ENCODE measurements at places on chromosomes 3 and 15.

DNA sequence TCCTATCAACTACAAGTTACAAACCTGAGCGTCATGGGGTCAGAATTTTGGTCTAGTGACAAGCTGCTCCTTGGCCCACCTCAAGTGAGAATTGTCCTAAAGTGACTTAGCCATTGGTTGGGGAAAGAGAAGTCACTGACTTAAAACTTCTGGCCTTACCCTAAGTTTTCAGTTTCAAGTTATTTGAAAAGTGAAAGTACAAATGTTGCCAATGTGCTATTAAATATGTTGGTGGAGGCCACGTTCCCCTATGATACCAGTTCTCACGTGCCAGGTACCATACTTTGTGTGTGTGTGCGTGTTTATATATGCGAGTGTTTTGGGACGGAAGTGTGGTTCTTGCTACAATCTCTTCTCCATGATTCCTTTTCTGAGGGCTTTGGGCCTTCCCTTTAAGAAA lies 22.6 kb upstream of the RASGRP1 start:
- no peak for DNase-seq

DNA sequence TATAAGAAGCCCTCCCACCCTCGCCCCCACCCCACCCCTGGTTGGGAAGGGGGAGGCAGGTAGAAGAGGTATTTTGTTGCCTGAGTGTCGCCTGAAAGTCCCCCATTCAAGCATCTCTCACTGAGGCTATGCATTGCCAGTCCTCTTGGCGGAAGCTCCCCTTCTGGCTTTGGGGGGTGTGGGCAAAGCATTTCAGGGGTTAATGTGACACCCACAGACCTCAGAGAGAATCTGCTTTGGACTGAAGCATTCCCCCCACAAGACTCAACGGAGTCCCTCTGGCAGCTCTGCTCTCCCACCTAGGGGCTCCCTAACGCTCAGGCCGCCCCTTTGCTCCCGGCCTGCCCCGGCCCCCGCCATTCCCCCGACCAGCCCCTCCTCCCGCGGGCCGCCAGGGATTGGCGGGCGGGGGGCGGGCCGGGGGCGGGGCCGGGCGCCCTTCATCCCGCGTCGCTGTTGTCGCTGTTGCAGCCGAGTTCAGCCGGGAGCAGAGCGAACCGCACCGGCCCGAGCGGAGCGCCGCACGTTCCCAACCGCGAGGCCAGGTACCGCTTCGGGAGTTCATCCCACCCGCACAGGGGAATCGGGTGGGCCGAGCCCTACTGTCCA lies at the start of gene SLC38A3:
SLC38A3 (plus strand) TSS at position 468 of the 609 bp plus-strand sequence. CDS start 8,929 bp downstream, outside the sequence.
- no peak for DNase-seq

DNA sequence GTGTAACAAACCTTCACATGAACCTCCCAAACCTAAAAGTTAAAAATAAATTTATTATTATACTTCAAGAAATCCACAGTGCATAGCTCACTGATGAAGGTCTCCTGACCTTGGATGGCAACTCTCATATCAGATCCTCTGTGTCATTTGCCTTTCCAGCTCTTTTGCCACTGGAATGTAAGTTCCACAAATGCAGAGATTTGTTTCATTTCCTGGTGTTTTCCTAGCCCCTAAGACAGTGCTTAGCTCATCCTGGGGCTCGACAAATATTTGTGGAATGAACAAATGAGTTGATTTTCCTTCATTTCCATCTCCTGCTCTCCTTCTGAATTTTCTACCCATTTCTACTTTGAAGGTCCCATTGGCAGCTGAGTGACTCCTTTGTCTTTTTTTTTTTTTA lies 56.0 kb downstream of the FRMD4B start:
- no peak for DNase-seq

DNA sequence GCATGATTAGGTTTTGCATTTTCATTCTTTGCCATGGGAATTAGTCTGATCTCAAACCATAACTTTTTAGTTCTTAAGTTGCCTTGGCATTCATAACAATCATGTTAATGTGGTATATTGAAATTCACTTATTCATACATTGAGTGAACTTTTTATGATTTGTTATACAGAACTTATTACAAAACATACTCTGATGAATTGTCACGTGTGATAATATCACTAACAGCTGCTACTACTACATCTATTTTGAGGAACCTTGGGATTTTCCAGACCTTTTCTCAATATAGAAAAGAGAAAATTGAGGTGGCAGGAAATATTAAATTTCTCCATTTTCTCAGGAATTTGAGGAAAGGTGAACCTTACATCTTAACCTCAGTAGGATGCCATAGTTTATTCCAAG lies 9.2 kb downstream of the LXN start:
- DNase-seq: no peak

GRCh38 chr15:69410248-69410874 lies 3.8 kb upstream of the KIF23 start:
- no peak for DNase-seq

- no peak for DNase-seq
Measured at GRCh38 chr3:102299125-102299877, 135.5 kb upstream of the ZPLD1 start.

- no peak for DNase-seq
Measured at GRCh38 chr3:15011174-15011573, 53.9 kb downstream of the MRPS25 start.

- DNase-seq: no peak
Measured at GRCh38 chr15:78415284-78415683, 22.7 kb upstream of the IREB2 start.

- DNase-seq: no peak
Measured at GRCh38 chr15:67831363-67831762, 6.1 kb downstream of the SKOR1 start.

DNA sequence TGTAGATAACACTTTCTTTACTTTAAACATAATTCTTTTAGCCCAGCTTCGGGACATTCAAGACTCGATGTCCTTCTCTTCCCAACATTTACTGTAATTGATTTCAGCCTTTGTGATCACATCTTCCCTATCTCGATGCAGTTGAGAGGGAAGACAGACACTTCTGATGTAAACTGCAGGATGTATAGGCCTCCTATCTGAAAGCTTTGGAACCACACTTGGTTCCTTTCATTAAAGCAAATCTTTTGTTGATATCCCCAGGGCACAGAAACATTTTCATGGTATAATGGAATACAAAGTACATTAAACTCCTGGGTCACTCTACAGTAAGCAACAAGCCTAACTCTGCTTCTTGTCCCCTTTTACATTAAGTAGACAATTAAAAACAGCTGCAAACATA lies 6.4 kb downstream of the GRM7 start:
- DNase-seq: no peak

GRCh38 chr15:99125061-99125891 lies 20.4 kb downstream of the SYNM start:
- no peak for DNase-seq

DNA sequence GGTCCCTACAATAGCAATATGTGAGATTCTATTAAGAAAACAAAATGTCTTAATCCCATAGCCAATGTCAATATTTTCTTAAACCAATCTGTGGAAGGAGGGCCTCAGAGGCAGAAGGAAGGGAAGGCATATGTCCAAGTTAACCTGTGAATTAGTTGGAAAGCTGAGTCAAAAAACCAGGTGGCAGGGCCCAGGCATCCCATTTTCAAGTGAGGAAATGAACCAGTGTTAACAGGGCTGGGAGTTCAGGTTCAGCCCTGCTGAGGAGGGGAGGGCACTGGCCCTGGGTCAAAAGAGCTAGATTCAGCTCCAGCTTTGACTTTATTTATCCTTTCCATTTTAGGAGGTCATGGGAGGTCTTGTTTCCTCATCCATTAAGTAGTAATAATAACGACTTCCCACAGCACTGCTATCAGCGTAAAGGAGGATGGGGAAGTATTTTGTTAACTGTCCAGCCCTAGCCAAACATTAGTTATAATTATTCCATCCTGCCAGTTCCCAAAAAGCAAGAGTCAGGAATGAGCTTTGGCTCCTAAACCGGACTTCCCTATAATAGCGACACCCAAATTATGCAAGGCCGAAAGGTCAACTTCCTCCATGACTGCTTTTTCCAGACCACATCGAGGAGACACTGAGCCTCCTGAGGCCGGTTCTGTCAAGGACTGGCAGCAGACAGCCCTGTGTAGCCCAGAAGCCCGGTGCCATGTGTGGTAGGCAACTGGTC lies 3.2 kb downstream of the MASP1 start:
- no peak for DNase-seq

- no peak for DNase-seq
Measured at GRCh38 chr3:30286811-30287210, 319.6 kb upstream of the TGFBR2 start.

- no peak for DNase-seq
Measured at GRCh38 chr3:70110066-70110465, 110.5 kb downstream of the SAMMSON start.

DNA sequence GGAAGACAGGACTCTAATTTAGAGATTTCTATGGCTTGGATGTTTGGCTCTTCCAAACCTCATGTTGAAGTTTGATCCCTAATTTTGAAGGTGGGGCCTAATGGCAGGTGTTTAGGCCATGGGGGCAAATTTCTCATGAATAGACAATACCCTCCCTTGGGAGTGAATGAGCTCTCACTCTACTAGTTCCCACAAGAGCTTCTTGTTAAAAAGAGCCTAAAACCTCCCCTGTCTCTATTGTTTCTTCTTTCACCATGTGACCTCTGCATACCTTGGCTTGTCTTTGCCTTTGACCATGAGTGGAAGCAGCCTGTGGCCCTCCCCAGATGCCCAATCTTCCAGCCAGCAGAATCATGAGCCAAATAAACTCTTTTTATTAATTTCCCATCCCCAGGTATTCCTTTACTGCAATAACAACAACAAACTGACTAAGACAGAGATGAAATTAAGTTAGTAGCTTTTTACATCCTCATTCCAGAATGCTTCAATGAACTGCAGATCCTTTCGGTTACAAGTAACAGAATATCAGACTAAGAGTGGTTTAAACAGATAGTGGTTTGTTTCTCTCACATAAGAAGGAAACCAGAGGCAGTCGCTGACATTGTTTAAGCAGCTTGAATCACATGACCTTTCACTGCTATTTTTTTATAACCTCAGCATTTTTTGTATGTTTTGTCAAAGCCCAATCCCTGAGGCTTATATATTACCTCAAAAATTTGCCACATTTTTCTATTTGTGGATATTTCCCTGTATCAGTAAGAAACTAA lies 1013.3 kb upstream of the SEMA6D start:
- no peak for DNase-seq

DNA sequence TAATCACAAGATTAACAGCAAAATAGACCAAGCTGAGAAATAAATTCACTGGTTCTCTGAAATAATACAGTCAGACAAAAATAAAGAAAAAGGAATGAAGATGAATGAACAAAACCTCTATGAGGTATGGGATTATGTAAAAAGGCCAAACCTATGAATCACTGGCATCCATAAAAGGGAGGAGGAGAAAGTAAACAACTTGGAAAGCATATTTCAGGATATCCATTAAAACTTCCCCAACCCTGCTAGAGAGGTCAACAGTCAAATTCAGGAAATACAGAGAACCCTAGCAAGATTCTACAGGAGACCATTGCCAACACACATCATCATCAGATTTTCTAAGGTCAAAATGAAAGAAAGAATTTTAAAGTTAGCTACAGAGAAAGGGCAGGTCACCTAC lies 649.7 kb upstream of the CBLB start:
- no peak for DNase-seq

DNA sequence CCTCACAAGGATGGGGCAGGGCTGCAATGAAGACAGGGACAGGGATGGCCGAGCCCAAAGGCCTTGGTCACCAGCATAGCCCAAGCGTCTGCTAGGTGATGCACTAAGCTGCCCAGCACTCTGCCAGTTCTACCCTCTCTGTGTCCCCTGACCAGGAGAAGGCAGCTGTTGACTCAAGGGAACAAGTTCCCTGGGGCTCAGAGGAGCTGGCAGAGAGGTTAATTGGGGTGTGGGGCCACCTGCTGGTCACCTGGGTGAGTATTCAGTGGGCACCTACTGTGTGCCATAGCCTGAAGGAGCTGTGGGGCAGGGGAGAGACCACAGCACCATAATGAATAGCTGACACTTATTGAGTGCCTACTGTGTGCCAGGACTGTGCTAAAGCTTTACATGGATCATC lies 22.0 kb upstream of the DOCK3 start:
- no peak for DNase-seq

GRCh38 chr3:155704061-155704460 lies 40.8 kb downstream of the PLCH1 start:
- no peak for DNase-seq

- no peak for DNase-seq
Measured at GRCh38 chr15:73608475-73608874, 24.7 kb downstream of the NPTN start.

DNA sequence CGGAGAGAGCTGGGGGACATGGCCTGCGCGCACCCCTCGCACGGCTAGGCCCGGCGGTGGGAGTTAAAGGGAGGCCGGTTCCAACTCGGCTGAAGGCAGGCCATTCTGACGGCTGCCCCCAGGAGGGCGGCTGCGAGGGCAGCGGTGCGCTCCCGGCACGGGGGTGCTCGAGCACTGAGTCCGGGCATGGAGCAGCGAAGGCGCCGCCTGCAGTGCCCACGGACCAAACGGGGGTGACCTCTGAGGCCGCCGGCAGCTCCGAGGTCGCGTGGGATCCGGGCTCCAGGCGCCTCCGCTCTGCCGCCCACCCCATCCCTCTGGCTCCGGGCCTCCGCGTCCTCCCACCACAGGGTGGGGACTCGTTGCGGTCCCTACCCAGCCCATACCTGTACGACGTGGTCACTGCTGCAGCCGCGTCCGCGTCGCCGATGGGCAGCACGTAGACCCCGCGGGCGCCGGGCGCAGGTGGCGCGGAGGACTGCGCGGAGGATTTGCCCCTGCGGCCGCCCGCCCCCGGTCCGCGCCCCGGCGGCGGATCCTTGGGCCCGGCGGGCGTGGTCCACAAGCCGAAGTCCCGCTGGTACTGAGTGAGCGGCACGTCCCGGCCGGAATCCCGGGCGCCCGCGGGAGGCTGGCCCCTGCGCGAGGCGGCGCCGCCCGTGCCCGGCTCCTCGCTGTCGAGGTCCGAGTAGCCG lies 469 bp downstream of the MAP6D1 start:
- DNase-seq: no peak

DNA sequence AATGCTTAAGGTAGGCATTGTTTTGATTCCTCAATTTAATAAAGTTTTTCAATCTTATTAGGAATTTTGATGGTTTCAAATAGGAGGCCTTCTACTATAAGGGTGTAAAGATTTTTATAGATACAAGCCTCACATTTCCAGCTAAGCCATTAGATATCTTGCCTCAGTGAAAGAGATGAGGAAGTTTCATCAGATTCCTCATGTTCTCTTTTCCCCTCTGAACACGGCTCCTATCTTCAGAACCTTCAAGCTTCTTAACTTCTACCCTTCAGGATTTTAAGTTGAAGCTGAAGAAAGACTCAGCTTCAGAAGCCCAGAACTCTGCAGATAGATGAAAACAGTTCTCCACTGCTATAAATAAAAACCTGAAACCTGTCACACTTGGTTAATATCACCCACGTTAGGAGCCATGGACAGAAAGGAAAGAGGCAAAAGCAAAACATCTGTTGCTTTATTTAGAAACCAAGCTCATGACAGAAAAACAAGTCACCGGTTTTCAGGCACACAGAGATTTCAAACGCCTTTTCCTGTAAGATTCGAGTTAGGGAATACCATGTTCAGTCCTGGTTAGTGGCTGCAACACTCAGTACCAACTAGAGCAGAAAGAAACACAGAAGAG lies 82.2 kb upstream of the GOLGA8B start:
- DNase-seq: no peak

DNA sequence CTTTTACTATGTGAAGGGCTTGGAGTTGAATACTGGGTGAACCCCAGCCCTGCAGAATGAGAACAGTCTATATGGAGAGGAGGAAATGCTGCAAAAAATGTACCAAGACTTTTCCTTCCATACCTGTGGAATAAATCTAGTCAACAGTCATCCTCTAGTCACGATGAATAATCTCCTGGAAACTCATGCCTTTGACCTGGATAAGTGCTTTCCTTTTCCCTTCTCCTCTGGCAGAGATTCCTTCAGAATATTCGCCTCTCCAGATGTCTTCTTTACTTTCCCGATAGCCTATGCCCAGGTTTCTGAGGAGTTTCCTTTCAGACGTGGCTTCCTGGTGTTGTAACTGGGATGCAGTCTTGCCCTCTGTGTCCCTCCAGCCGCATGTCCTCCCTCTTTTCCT lies 28.1 kb downstream of the CCNL1 start:
- no peak for DNase-seq
